Naive B cell (primary cell): ENCODE measurements at places on chromosomes 3 and 15.

DNA sequence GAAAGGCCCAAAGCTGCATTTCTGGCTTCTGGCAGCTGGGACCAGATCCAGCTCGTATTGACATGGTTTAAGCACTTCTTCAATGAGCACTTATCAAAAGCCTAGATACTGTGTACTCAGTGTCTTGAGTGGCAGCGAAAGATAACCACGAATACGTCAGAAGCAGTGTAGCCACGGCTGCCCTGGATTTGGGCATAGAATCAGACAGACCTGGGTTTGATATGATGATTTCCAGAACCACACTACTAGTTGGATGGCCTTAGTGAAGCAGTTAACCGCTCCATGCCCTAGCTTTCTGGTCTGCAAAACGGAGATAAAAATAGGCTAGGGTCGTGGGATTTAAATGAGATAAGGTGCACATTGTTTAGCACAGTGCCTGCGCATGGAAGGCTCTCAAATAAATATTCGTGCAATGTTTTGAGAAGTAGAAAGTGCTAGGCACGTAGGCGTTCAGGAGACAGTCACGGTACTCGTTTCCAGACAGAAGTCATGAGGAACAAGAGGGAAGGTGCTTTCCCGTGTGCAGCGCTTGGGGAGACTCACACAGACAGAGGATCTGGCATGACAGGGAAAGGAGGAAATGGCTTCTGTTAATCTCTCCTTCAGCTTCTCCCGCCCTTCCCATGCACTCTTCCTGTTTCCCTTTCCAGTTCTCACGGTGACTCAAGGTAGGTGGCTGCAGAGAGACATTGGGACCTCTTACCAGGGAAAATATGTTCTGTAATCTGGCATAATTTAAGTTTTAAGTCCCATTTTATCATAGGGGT, 70.3 kb downstream of the CCNL1 start:
- peak; percentile 44 for DNase-seq

DNA sequence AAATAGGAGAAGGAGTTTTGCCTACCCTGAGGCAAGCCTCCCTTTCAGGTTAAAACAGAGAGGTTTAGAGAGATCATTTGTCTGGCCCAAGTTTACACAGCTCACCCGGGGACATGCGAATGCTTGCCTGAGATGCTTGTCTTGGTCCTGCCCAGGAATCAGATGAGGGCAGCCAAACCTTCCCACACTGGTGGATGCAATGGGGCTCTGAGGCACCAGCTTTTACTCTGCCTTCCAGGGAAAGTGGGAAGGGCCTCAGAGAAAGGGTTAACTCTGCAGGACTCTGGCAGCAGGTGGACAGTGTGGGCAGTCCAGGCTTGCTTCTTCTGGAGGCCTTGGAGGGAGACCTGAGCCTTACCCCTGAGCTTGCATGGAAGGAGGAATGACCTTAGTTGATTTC, 90.0 kb downstream of the LRRK1 start:
- no peak for DNase-seq

DNA sequence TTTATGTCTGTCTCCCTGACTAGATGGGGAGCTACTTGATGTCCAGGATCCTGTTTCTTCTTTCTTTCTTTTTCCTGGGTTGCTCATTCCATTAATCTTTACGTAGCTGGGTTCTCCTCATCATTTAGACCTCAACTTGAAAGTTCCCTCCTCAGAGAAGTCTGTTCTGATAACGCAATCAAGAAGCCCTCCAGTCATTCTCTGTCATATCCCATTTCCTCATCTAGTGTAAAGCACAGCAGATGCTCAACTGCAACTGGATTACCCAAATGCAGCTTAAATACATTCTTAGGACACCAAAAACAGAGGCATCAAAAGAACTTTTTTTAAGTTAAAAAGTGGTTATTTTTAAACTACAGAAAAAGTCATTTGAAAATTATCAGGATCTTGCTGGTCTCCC, 51.7 kb upstream of the ST3GAL6 start:
- no peak for DNase-seq

- DNase-seq, result no peak
Measured at GRCh38 chr3:182133752-182134151, 422.0 kb downstream of the SOX2 start.

DNA sequence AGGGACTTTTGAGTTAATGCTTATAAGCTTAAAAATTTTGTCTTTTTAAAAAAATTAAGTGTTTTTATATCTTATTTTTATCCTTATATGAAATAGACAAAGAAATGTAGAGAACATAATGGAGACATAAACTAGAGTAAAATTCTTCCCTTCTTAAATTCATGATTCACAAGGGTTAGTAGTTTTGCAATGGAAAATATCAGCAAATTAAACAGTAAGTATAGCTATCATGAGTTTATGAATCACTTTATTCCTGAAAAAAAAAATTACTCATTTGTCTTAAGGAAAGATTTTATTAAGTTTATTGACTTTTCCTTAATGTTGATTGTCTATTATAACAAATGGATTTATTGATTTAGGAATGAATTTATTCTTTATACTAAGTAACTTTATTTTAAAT, 4.3 kb downstream of the ATP6V1A start:
- DNase-seq, result no peak

GRCh38 chr3:100516232-100516631, 23.8 kb downstream of the TMEM45A start:
- no peak for DNase-seq

DNA sequence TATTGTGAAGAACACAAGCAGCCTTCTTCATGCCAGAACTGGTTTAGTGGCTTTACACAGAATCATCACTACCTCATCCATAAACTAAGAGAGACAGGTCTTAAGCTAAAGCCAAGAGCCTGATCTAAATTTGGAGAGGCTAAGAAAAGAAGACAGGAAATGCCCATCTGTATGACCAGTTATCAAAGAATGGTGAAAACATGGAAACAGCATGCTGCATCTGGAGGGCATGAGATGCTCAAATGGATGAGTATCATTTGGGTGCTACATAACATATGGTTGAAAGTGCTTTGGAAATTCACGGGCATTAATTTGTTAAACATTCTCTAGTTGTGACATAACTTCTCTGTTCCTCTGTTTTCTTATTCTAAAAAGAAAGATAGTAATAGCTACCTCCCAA, 112.5 kb downstream of the CPNE4 start:
- DNase-seq, result no peak

GRCh38 chr15:70058642-70059360, 38.9 kb downstream of the TLE3 start:
- DNase-seq, result no peak

GRCh38 chr15:39860200-39860599, 59.9 kb downstream of the GPR176 start:
- DNase-seq, result no peak
